Stimulated activated CD8-positive, alpha-beta memory T cell treated with anti-CD3 and anti-CD28 coated beads, Interleukin-4, amount 100 ng/mL, for 24 hours (primary cell): ENCODE measurements at places on chromosomes 2 and 18.

DNA sequence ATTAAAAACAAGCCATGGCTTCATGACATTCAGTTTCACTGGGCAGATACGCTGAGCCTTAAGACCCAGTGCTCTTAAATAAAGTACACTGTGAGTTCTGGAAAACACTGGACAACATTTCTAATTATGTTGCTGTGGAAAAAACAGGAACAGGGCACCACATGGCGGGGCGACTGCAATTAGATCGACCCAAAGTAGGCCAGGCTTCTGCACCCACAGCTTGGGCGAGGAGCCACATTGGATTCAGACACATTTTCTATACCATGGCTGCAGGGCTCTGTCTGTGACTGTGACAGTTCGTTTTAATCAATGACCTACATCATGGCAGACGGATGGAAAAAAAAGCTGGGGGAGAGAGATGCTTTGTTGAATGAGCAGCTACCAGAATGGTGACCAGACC, 227.2 kb upstream of the HS6ST1 start:
- DNase-seq, result no peak

- DNase-seq, result no peak
These were observed 638.0 kb upstream of the ZEB2 start for GRCh38 chr2:145157741-145158591.

- no peak for DNase-seq
These were observed 108.9 kb upstream of the MAP4K3 start for GRCh38 chr2:39545957-39546356.

DNA sequence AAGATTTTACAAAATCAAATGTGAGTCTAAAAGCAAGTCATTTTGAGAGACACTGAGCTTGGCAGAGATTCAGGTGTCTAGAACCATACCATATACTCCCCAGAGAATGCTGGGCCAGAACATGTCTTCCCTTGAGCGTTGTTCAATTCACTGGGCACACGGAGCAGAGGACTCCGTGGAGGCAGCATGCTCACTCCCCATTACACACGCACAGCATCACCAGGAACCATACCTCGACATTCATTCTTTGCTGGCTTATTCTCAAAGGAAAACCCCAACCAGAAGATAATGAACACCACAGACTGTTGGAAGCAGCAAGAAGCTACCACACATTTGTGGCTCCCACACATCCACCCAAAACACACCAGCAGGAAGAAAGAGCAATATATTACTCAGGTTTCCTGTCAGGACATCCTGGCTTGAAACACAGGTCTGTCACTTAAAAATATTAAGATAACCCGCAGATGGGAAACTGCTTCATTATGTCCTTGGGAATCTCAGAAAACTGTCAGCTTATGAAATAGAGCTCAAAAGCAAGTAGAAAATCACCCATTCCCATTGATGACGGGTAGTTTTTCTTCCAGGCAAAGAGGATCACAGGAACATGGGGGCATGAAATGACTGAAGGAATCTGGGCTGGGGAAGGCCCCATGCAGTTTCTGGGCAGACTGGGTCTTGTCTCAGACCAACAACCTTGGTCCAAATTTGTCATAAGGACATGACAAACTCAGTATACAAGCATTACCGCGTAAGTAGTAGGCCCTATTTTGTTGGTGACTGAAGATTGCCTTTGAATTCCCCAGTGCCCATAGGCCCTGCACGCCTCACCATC, 46.4 kb downstream of the PCBP1 start:
- DNase-seq, result no peak

GRCh38 chr18:34978953-34979608, 62.1 kb upstream of the MAPRE2 start:
- peak; percentile 54 for DNase-seq
